Right ventricle myocardium superior (tissue), 1 donor: ENCODE measurements at places on chromosomes 3 and 15. TPM values are rescaled to one million over a fixed set of nuclear protein-coding genes. Genes with fewer than 3 reads are reported as not detected.

Gene ALCAM
- 3.5 TPM for total RNA-seq

Gene ALS2CL
- total RNA-seq, result 37.0 TPM

Gene MYD88
- total RNA-seq, result 7.3 TPM

Gene CFAP100
- not detected for total RNA-seq

Gene KCNH8
- not detected for total RNA-seq

DNA sequence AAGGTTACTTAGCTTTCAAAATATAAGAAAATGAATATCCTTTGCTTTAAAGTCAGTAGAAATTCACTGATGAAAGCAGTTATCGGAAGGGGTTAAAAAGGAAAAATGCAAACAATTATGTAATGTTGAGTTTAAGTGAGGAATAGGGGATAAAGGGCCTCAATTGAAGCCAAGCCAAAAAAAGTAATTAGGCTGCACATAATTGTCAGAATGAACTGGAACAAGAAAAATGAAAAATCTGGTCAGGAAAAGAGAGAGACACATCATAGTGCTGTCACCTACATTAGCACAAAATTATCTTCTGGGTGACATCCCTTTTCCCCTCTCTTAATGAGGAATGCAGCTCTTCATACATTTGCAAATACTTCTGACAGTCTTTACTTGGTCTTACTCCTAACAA is 48.8 kb upstream of the PIK3R4 start:
- DNase-seq, result no peak

DNA sequence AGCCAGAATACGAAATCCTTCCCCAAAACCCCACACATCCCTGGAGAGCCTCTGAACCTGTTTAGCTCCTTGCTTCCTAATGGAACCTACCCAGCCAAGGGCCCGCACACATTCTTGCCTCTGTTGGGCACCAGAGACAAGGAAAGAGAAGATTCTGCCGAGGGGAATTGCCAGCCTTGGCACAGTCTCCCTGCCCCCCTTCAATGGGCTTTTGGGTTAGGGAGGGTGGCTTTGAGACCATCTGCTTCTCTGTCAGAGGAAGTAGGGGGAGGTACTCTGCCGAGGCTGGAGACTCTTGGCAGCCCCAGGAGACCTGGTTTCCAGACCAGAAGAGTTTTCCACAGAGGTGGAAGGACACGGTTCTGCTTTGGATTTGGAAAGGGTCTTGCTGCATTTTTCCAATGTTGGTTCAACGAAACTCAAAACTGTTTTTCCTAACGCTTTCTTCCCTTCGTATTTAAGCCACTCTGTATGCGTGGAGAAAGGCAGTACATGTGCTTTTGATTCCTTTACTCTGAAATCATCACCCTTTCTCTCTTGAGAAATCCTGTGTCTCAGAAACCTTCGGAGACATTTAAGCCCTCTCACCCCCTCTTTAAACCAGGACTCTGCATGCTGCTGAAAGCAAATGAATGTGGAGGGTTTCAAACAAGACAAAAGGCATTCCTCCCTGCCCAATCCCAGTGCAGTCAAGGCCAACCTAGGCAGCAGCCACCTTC is 78.8 kb upstream of the PRR23C start:
- no peak for DNase-seq

GRCh38 chr3:16768014-16768413 is 116.7 kb upstream of the PLCL2 start:
- DNase-seq, result no peak

- DNase-seq, result peak; percentile 85
Measured at GRCh38 chr3:138434276-138434874, at the start of gene ESYT3. TSS of gene ESYT3 (plus strand) at chr3:138434616. CDS start at chr3:138434799, 183 bp downstream.

DNA sequence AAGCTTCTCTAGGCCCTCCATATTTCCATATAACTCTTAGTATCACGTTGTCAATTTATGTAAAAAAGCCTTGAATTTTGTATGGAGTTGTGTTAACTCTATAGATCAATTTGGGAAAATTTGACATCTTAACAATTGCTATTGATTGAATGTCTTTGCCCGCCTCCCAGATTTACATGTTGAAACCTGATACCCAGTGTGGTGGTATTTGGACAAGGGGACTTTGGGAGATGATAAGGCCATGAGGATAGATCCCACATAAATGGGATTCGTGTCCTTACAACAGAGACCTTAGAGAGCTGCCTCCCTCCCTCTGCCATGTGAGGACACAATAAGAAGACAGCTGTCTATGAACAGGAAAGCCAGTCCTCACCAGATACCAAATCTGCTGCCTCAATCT is 21.1 kb upstream of the TNK2 start:
- no peak for DNase-seq

DNA sequence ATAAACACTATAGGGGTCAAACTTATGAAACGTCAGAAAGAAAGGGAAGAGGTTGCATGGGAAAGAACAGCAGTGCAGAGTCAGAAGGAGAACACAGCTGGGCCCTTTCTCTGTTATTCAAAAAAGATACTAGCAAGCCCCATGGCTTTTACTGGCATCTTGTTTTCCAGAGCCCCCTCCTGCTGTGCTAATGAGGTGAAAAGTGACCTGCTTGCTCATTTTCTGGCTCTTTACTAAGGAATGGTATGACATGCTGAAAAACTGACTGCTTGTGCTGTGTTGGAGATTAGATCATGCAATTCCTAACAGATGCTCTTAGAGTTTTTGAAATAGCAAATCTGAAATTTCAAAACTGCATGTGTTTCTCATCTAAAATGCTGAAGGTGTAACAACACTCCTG is 541.6 kb upstream of the ALCAM start:
- DNase-seq, result no peak

DNA sequence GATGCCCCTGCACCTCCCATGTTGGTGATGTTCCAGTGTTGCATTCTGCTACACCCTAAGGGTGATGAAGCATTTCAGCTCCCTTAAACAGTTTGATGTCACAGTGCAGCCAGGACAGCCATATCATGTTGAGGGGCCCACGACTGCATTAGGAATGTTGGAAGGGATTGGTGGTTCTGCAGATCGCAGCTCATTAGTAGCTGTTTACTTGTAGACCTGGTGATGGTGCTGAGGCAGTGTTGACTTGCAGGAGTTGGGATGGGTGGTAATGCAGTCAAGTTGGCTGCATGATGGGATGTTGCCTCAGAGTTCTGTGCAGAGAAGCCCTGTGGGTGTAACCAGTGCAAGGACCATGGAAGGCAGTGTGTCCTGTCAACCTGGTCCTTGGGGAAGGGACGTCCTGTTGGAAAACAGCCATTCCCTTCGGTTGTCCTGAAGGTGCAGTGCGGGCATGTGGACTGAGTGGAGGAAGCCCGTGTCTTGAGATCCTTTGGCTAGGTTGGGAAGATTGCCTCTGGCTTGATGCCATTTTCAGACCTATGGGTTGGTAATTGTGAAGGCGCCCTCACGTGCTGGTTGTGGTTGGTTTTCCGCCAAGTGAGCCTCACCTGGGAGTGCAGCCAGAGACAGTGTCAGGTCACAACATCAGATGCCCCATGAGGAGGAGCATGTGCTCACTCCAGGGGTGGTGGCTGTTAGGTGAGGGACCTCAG is 100.7 kb downstream of the SNRPN start:
- no peak for DNase-seq

GRCh38 chr3:3170998-3171397 is 8.5 kb downstream of the CRBN start:
- no peak for DNase-seq

- DNase-seq, result no peak
Measured at GRCh38 chr3:71680603-71681002, 44.6 kb downstream of the EIF4E3 start.

DNA sequence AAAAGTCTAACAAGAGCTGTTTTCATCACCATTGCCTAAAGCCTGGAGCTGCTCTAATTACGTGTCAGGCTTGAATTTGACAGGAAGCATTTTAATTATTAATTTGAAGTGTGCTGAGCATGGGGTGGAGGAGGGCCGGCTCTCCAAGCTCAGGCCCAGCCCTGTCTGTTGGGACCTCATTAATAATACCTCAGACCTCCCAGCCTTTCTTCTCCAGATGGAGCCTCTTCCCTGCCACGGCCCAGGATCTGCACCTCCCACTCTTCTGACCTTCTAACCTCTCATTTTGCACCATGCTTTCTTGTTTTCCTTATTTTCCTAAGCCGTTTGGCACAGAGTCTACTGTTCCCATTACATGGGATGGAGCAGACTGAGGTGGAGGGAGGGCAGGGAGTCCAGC is 30.0 kb downstream of the INSYN1 start:
- DNase-seq, result no peak

- no peak for DNase-seq
Measured at GRCh38 chr15:80507638-80508316, 103.6 kb downstream of the ARNT2 start.

DNA sequence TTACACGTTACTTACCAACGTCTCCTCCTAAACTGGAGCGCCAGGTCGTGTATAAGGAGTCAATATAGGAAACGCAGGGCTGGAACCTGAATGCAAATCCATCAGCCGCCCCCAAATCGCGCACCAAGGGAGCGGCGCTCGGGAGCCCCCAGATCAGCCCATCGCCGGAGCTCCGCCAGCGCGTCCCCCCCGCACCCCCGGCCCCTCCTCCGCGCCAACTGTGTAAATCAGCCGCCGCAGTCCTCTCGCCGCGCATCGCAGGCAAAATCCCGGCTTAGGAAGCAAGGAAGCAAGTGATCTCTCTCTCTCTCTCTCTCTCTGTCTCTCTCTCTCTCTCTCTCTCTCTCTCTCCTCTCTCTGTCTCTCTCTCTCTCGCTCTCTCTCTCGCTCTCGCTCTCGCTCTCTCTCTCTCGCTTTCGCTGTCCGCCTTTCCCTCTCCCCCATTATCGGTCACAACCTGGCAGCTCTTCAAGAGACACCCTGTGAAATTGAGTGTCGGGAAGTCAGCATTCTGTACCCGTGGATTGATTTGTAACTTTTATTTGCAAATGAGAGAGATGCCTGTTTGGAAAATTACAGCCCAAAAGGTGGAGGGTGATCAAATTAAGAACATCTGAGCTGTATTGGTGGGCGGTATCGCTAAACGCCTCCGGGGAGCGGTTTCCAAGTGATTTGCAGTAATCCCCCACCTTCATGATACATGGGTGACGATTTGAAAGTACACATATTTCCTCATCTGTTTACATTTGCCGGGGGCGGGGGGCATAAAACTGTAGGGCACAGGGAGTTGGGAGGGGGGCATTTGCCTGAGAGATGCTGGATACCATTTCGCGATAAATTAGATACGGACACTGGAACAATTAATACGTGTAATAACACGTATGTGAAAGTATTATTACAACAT is 645 bp upstream of the SLITRK3 start:
- DNase-seq, result no peak

DNA sequence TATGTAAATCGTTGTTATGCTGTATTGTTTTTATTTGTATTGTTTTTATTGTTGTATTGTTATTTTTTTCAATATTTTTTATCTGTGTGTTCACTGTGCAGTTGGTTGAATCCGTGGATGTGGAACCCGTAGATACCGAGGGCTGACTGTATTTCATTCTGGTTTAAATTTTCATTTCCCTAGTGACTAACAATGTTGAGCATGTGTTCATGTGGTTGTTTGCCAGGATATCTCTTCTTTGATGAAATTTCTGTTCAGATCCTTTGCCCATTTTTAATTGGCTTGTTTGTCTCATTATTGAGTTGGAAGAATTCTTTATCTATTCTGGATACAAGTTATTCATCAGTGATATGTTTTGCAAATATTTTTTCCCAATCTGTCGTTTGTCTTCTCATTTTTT is 29.7 kb downstream of the STOML1 start:
- DNase-seq, result no peak

- peak; percentile 84 for DNase-seq
Measured at GRCh38 chr3:183427876-183428446, 458 bp downstream of the MCF2L2 start.
